T47D (cell line): ENCODE measurements at places on chromosomes 4 and X.

DNA sequence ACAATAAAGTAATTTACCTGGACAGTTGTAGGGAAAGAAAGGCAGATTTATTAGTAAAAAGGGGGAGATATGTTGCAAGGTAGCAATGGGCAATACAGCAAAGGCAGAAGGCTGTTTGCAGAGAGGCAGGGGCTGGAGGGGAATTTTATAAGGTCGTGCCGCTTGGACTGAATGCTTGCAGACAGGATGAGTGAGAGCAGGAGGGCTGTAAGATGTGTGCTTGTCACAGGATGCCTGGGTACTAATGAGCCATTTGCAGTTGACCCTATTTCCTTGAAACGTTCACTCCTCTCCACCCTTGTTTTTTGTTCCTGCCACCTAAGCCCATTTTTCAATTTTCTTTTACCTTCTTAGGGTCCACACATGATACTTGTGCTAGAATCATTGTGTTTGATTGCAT lies 214.7 kb downstream of the TRAM1L1 start:
- no peak for DNase-seq

GRCh38 chr4:109803924-109804571 lies 2.2 kb upstream of the CFI start:
- DNase-seq: peak; percentile 18

- no peak for DNase-seq
Measured at GRCh38 chrX:2903366-2903765, 25.8 kb downstream of the ARSD start.

DNA sequence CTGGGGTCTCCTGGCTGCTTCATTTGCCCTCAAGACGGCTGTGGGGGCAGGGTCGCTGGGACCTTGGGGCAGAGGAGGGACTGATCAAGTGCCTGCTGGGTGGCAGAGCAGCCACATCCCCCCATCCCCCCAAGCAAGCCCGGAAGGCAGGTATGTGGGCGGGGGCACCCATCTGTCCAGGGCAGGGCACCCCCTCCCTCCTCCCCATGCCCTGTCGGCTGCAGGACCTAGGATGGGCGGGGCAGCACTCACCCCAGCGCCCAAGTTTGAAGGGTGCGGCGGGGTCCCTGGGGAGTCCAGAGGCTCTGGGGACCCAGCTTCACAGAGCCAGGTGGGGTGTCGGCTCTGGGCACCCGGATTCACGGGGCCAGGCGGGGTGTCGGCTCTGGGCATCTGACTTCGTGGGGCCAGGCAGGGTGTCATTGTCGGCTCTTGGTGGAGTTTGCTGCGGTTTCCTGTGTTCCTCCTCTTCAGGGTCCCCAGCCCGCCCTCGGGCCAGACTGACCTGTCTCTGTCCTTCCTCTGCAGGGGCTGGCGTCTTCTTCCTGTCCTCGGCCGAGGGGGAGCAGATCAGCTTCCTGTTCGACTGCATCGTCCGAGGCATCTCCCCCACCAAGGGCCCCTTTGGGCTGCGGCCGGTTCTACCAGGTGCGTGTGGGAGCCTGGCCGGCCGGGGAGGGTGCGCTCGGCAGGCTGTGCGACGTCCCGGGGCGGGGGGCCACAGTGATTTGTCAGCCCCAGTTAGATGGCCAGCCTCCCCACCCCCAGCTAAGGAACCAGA lies 22.1 kb downstream of the DOK7 start:
- no peak for DNase-seq

- no peak for DNase-seq
Measured at GRCh38 chrX:48569958-48570357, 4.3 kb upstream of the RBM3 start.

DNA sequence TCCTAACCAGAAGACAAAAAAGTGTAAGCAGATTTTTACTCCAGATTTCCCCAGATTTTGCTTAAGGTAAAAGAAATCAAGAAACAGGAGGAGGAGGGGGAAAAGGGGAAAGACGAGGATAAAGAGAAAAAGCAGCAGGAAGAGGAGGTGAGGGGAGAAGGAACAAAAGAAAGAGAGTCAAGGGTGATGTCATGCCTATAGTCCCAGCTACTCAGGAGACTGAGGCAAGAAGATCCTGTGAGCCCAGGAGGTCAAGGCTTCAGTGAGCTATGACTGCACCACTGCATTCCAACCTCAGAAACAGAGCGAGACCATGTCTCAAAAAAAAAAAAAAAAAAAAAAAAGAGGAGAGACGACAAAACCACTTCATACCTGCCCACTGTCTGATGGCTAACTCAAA lies 12.0 kb upstream of the PKD2 start:
- DNase-seq: no peak

GRCh38 chr4:73732759-73733431 lies 7.5 kb upstream of the CXCL8 start:
- no peak for DNase-seq

DNA sequence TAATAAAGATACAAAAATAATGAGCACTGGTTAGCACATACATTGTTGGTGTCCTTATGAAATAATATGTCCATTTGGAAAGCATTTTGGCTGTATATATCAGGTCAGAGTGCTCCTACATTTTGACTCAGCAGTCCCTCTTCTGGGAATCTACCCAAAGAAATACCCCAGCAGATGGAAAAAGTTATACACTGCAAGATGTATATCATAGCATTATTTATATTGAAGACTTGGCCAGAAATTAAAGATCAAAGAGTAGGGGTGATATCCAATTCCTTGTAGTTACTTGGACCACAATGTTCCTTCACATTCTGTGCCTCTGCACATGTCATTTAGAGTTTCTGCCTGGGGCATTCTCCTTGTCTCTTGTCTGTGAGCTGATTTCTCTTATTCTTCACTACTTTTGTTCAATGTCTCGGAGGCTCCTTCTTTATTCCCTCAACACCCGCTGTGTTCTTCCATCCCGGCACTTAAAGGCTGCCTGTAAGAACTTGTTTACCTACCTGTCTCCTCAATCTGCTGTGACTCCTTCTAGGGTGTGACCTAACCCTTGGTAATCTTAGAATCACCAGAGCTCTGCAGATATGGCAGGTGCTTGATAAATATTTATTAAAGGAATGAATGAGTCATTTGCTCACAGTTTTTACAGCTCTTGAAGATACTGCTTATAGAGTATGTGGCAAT lies 3.1 kb upstream of the TSPAN5 start:
- no peak for DNase-seq

DNA sequence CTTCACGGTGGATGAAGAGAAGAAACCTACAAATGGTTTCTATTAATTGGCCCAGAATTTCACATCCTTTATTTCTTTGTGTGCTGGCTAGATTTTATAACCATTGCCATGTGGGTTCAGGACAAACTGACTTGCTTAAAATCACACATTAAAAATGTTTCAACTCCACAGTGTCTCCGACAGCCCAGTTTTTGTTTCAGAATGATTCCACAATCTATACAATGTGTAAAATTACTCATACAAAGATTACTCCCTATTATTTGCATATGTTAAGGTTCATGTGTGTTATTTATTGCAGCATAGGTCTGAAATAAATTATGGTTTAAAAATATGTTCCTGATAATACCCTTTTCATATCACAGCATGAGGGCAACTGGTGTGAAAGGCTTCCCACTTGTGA lies 20.6 kb downstream of the DCHS2 start:
- no peak for DNase-seq

DNA sequence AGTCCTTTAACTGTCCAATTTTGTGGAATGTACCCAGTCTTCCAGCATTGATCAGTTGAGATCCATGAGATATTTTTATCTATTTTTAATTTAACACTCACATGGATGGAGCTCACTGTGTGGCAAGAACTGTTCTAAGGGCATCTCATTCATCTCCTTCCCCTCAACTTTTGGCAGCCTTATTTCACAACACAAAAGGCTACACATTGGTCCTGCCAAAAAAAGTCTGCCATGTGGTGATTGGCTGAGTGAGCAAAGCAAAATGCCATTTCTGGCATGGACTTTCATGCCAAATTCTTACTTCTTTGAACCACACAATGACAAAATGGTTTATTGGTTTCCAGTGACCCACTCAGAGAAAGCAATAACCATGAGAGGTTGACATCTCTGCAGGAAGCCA lies 171.6 kb upstream of the MAP3K15 start:
- no peak for DNase-seq

DNA sequence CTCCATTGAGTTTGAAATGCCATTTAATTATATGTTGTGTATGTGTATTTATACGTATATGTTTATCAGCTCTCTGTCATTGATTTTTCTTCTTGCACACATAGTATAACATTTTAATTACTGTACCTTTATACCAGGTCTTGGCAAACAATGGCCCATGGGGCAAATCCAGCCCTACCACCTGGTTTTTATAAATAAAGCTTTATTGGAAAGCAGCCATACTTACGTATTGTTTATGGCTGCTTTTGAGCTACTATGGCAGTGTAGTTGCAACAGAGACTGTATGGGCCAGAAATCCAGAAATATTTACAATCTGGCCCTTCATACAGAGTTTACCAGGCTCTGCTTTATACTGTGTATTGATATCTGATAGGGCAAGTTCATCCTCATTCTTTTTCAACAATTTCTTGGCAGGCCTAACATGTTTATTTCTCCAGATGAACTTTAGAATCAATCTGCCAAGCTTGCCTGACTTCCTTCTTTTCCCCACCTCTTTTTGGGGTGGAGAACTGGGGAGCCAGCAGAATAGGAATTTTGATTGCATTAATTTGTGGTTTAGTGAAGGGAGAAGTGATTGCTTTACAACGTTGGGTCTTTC lies 15.8 kb downstream of the DCUN1D4 start:
- DNase-seq: no peak

- no peak for DNase-seq
Measured at GRCh38 chrX:101655534-101655933, 4.1 kb downstream of the ARMCX2 start.

DNA sequence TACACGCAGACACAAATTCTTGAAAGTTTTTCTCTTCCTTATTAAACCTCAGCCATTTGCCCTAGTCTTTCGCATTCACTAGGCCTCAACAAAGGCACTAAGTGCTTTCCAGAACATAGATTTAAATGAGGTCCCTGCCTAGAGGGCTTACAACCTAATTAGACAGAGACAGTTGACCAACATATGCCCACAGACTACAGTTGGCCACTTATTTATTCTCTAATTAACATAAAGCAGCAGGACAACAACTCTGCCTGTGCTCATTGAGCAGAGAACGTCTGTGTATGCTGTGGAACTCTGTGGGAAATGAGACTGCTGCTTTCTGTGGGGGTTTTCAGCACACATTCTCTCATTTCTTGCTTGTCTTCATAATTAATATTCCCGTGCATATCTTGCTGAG lies 303.0 kb upstream of the TACR3 start:
- no peak for DNase-seq

DNA sequence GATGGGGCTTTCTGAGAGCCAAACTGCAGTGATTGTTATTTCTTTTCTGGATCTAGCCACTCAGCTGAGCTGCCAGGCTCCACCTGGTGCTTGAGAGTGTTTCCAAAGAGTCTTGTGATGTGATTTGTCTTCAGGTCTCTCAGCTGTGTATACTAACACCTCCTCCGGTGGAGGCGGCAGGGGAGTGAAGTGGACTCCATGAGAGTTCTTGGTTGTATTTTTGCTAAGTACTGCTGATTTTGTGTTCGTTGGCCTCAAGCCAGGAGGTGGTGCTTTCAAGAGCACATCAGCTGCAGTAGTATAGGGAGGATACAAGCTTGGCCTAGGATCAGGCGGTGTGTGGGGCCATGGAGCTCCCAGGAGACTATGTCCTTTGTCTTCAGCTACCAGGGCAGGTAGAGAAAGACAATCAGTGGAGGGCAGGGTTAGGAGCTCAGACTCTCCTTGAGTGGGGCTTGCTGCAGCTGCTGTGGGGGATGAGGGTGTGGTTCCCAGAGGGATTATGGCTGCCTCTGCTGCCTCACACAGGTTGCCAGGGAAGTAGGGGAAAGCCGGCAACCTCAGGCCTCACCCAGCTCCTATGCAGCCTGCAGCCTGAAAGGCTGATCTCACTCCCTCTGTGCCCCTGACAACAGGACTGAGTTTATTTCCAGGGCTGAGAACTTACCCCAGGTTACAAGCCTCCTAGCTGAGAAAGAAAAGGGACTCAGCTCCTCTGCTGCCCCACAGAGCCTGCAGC lies 62.4 kb downstream of the NPFFR2 start:
- no peak for DNase-seq

GRCh38 chrX:4661771-4662170 lies 948.3 kb upstream of the PRKX start:
- DNase-seq: no peak

DNA sequence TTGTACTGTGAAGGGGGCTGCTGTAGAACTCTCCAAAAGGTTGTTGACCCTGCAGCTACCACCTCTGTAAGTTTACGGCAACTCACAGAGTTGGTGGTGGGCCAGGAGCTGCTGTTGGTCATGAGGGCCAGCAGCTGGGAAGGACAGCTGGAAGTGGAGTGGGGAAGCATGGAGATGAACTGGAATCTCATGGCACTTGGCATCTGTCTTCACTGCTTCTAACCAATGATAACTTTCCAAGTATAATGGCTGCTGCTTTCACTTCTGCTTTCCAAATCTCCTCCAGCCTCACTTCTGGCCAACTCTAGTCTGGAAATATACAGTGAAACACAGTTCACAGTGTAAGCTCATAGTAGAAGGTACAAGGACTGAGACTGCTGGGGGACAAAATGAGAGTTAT lies 126.5 kb upstream of the INTU start:
- no peak for DNase-seq

GRCh38 chr4:41632481-41633073 lies 94.6 kb downstream of the LIMCH1 start:
- no peak for DNase-seq

GRCh38 chrX:18031726-18032375 lies 170.8 kb upstream of the RAI2 start:
- DNase-seq: no peak

DNA sequence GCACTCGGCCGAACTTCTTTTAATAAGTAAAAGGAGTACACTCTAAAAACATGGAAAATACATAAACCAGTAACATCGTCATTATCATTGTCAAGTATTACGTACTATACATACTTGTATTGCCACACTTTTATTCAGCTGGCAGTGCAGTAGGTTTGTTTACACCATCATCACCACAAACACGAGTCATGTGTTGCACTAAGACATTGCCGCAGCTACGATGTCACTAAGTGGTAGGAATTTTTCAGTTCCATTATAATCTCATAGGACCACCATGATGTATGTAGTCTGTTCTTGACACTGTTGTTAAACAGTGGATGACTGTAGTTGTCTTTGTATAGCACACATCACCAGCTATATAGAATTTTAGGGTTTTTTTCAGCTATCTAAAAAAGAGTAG lies 48.0 kb upstream of the TMEM131L start:
- DNase-seq: no peak

DNA sequence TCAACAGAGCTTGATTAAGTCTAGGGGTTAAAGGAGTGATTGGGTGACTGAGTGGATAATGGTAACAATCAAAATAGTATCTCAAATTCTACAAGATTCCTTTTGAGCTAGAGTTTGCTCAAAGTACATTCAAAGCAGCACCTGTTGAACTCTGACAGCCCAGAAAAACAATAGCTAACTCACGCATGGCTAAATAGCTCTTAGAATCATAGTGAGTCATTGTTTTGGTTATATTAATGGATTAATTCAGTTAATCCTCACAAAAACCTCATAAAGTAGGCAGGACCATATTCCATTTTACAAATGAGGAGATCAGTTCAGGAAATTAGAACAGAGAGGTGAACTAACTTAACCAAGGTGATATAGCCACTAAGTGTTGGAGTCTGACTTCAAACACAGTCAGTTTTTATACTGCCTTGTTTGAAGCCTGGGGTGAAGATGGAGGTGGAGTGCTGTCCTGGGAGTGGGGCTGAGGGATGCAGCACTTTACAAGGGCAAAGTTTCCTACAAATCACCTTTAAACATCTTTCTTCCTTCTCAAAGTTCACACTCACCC lies 35.9 kb upstream of the PPM1K start:
- no peak for DNase-seq
